ENCODE measurements at places on chromosomes 2 and 18.

DNA sequence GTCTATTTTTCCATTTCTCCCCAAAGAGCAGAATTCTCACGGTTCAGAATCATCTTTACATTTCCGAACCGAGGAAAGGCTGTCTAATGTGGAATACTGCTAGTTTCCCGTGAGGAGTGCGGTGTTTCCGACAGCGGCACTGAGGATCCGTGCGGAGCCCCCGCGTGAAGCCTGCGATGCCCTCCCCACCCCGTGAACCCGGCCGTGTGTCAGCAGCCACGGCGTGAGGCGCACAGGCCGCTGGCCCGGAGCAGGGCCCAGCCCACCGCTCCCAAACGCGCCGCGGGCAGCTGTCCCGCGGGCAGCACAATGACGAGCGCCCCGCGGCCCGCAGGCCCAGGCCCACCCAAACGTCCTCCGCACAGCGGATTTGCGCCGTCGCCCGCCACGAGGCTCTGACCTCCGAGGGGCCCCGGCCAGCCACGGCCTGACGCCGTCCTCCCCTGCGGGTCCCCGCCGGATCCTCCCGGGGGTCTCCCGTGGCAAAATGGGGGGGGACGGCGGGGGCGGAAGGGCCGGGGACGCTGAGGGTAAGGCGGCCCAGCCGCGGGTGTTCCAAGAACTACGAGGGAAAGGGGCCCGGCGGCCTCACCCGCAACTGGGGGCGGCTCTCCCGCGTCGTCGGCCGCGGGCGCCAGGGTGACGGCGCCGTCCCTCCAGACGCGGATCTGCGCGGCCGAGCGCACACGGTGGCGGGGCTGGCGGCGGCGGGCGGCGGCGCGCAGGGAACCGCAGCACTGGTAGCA lies 796 bp downstream of the SPIRE1 start:
- no peak for DNase-seq

DNA sequence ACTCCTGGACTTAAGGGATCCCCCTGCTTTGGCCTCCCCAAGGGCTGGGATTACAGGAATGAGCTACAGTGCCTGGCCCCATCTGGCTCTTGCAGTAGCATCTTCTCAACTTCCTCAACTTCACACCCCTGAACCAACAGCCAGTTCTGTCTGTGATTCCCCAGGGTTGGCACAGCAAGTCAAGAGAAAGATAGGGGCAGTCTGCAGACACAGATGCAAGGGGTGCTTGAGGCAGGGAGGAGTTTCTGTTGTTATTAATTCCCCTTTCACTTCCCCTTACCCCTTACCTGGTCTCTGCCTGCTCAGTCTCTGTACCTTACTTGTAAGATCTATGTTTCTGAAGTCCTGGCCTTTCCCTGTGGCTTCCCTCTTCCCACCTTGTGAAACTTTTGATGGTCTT lies 54.1 kb upstream of the MEX3C start:
- no peak for DNase-seq

- no peak for DNase-seq
Measured at GRCh38 chr2:222452422-222452950, 28.1 kb downstream of the SGPP2 start.

- no peak for DNase-seq
Measured at GRCh38 chr2:166375195-166375735, 479 bp downstream of the SCN9A start.

DNA sequence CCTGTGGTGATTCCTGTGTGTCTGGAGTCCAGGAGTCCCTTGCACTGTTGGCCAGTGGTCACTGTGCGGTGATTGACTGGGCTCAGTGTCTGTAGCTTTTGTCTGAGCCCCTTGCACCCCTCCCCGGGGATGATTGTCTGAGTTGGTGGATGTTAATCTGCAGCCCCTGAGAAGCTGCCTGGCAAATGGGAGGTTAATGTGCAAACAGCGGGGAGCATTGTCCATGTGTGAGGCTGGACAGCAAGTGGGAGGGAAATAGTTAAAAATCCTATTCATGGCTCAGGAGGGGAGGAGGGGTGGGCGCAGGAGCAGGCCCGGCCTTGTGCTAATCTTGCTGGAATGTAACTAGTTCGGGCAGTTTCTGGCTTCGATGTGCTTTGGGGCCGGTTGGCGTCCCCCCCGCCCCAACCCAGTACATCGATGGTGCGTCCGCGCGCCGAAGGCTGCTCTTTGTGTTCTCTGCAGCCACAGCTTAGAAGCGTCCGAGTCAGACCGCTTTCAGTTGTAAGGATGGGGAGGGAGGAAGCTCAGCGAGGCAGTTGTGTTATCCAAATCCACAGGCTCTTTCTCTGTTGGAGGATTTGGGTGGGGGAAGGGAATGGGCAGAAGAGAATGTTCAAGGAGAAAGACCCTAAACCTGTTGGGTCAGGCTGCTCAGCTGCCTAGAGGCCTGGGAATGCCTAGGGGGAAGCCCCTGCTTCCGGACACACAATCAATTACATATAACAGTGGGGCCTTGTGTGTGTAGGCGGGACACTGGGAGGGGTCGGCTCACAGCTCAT lies 71.8 kb downstream of the TGOLN2 start:
- DNase-seq, result no peak
